ENCODE measurements at places on chromosomes 4 and X.

DNA sequence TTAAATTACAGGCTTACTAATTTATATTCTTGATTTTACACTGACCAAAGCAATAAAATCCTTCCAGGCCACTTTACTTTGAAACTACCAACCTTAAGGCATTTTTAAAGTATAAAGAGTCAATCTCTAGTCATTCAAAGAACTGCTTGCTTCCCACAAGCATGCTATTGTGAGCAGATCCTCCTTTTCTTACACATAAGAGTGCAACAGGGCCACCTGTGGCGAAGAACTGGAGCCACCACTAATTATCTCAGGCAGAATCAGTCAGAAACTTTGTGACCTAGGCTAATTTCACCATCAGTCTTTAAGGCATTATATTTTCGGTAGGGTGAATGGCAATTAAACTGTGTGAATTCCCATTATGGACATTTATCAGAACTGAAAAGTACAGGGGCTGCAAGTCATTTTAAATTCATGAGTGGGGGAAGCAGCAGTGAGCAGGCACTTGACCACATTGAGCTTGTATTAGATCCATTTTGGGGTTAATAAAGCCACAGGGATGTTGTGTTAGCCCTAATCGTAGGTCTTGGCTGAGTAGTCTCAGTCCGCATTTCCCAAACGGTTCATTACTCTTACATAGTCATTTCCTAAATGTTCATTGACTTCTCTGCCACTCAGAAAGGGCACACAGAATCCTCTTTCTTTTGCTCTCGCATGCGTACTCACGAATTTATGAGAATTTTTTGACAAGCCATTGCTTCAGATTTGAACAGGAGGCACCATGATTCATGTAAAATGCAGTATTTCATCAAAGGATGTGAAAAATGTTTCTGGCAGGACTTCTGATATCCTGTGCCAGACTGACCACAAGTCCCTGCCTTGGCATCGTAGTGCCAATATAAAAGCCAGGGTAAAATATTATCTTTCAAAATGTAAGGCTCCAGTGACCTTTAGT lies 39.8 kb downstream of the NPY2R start:
- no peak for DNase-seq

- no peak for DNase-seq
Measured at GRCh38 chr4:174616661-174617060, 94.4 kb upstream of the HPGD start.

DNA sequence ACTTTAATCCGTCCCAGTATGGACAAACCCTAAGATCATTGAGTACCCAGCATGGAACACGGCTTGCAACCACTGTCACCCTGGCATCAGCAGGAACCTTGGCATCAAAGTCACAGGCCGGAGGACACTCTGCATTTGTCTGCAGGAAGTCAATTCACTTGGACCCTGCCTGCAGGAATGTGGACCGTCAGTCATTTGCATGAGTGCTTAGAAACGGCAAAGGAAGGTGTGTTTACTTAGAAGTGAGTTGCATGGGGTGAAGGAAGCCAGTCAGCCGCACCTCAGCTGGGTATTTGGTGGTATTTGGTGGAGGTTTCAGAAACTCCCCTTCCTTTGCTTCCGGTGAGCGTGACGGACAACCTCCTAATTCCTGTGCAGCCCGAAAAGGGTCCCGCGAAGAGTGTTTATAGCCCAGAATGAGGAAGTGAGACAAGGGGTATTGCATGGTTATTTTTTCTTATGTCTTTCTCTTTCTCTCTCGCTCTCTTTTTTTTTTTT lies 15.5 kb downstream of the P2RY8 start:
- no peak for DNase-seq

- DNase-seq: no peak
Measured at GRCh38 chrX:150607201-150607600, 38.8 kb downstream of the MTM1 start.

- DNase-seq: no peak
Measured at GRCh38 chr4:133474501-133474900, 325.4 kb downstream of the PCDH10 start.

- no peak for DNase-seq
Measured at GRCh38 chrX:134982748-134983147, 8.0 kb upstream of the SMIM10 start.

DNA sequence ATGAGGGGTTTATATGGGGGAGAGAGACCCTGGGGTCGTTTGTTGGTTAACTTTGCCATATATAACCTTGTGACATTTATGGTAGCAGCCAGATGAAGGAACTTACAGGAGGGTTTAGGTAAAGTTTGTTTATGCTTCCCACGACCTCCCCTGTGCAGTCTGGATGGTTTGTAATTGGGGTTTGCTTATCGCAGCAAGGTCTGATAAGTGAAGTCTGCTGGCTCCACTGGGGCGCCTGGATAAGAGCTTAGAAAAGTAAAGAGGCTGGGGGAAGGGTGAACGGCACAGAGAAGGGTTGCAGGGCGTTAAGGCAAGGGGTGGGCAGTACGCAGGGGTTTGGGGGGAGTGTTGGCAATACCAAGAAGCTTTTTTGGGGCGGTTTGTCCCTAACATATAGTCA lies 98.7 kb downstream of the KDM6A start:
- no peak for DNase-seq

- DNase-seq: no peak
Measured at GRCh38 chr4:23789762-23790161, 100.1 kb downstream of the PPARGC1A start.

- DNase-seq: no peak
Measured at GRCh38 chr4:153433754-153434105, 32.4 kb upstream of the TMEM131L start.

DNA sequence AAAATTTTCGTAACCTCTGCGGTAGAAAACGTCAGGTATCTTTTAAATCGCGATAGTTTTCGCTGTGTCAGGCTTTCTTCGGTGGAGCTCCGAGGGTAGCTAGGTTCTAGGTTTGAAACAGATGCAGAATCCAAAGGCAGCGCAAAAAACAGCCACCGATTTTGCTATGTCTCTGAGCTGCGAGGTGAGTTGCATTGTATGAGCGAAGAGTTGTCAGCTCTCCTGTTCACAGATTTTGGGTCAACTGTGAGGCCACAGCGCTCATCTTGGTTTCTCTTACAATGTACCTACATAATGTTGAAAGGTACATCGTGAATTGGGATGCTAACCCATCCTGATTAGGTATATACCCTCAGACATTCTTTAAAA lies 486 bp downstream of the CLCN3 start:
- DNase-seq: peak; percentile 43

DNA sequence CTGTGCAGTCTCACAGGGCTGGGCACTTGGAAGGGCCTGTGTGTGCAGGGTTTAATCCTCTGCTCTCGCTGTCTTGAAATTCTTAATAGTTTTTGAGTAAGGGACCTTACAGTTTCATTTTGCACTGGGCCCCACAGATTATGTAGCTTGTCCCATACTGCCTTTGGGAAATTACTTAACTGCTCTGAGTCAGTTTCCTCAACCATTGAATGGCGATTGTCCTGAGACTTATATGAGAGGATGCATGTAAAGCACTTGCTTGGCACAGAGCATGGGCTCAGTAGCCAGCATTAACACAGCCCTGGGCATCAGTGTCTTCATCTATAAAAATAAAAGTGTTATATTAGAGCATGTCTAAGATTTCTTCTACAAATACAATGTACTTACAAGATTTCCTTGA lies 55.8 kb downstream of the CLCN5 start:
- DNase-seq: no peak

GRCh38 chr4:189285377-189285776 lies 655.3 kb upstream of the FRG1 start:
- no peak for DNase-seq

- DNase-seq: no peak
Measured at GRCh38 chr4:119666653-119667091, 38.1 kb upstream of the PDE5A start.

DNA sequence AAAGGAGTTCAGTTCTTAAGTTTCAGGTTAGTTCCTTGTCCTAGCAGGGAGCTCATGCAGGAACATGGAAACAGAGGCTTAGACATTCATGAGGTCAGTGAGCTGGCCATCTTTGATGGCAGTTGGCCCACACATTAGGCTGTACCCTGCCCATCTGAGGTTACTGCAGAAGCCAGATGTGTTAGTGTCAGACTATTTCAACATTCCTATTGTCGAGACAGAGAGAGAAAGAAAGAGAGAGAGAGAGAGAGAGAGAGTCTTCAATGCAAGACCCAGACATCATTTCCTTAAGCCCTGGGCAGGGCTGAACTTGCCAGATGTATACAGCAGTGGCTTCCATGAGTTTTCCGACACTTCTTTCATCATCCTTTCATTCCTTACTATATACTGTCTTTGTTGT lies 91.3 kb downstream of the PPP1R2C start:
- no peak for DNase-seq

DNA sequence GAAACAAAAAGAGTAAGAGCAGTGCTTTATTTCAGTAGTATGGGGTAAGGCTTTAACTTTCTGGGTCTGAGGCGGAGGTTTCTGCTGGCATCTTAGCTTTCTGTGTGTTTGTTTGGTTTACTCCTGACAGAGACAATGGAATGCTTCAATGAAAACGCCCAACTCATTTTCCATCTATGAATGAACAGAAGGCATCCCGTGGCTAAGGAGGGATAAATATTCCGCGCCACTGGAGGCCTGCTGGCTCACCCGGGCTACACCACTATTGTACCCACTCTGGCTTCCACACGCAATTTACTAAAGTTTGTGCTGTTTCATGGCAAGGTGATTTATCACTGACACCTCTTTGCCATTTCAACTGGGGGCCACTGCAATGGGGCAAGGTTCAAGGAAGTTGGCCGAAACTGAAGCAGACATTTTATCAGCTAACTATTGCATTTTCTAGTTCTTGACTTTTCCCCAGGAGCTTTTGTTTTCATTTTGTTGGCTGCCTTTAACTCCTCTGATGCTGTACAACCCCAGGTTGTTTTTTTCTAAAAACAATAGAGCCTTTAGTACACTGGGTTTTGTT lies 32.8 kb upstream of the PPARGC1A start:
- no peak for DNase-seq

DNA sequence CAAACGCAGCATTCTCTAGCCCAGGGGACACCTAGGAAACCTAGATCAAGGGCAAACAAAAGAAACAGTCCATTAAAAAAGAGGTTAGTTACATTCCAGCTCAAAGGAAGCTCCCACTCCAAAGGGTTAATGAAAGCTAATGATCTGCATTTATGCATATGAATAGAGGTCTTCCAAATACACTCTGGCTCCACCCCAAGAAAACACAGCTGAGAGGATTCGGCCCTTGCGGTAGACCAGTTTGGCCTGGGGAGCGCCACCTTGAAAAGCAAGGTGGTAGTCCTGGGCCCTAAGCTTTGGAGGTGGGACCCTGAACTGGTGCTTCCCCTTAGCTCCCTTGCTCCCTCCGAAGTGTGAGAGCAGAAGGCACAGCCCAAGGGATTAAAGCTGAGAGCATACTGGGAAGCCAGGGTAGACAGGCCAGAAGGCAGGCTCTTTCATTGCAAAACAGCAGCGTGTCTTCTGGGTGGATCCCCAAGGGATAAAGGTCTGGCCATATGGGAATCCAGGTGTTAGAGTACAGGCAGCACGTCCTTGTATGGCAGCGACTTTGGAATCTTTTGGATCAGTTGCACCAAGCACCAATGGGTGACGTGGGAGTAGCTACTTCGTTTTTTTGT lies 3.7 kb downstream of the GABRQ start:
- no peak for DNase-seq

DNA sequence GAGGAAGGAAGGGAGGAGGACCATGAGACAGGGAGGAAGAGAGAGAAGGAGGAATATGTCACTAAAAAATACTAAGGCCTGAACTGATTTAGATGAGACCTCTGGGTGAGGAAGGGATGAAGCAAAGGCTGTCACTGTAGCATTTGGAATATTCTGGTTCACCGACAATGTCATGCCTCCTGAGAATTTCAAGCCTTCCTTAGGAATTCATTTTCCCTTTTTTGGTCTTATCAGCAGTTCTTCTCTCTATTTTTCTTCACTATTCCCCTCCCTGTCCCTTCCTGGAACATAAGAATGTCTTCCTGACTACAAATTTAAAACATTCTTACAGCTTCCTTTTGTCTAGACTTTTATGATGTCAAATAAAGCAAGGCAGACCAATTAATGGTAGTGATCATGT lies 527.8 kb downstream of the INPP4B start:
- no peak for DNase-seq

- no peak for DNase-seq
Measured at GRCh38 chrX:114842181-114842580, 175.2 kb downstream of the IL13RA2 start.

GRCh38 chrX:37745835-37746217 lies 34.0 kb upstream of the CYBB start:
- no peak for DNase-seq

DNA sequence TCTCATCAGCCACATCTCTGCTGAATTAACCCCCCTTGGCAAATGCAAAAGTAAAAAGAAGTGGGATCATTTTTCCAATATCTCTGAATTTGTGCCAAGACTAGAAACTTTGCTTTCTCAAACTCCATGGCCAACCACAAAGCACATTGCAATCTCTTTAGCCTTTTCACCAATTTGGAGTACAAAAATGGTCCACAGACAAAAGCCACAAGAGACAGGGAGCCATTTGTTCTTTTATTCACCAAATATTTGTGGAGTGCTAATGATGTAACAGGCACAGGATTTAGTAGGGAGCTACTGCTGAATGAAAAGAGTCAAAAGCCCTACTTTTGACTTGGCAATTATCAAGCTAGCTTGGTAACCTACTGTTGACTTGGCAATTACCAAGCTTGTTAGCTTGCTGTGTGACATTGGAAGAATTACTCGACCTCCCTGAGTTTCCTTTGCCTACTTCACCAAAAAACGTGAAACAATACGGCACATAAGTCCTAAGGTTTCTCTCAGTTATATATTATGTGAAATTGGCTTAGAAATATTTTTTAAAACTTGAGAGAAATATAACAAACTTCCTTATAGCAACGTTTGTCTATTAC lies 97.1 kb upstream of the KLF3 start:
- DNase-seq: no peak

GRCh38 chrX:117376460-117376859 lies 740.1 kb downstream of the KLHL13 start:
- peak; percentile 3 for DNase-seq

- DNase-seq: no peak
Measured at GRCh38 chr4:88605736-88606135, 13.5 kb downstream of the HERC3 start.

- DNase-seq: no peak
Measured at GRCh38 chr4:181166742-181167399, 1076.3 kb upstream of the TENM3 start.

- DNase-seq: no peak
Measured at GRCh38 chr4:151260526-151260925, 16.4 kb upstream of the PRSS48 start.

- DNase-seq: no peak
Measured at GRCh38 chr4:153538487-153539357, 72.6 kb downstream of the TMEM131L start.

- DNase-seq: no peak
Measured at GRCh38 chrX:111103246-111103645, 7.3 kb downstream of the PAK3 start.

- peak; percentile 28 for DNase-seq
Measured at GRCh38 chr4:154344686-154345085, 146.9 kb downstream of the DCHS2 start.

DNA sequence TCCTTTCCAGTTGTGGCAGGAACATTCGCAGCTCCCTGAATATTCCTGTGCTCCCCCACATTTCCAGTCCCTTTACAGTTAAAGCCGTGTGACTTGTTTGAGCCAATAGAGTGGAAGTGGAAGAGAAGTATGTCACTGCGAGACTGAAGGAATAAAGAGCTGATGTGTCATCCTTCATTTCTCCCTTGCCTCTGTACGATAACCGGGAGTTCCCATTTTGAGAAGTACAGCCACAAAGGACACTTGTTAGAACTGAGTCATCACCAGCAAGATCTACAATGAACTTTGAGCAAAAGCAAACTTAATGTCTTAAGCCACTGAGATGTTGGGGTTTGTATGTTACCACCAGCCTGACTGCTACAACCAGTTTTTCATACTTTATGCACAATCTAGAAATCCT lies 92.3 kb downstream of the SPRY1 start:
- DNase-seq: peak; percentile 63

All from HT-29 (cell line).